ENCODE measurements at places on chromosomes 3 and 15.

DNA sequence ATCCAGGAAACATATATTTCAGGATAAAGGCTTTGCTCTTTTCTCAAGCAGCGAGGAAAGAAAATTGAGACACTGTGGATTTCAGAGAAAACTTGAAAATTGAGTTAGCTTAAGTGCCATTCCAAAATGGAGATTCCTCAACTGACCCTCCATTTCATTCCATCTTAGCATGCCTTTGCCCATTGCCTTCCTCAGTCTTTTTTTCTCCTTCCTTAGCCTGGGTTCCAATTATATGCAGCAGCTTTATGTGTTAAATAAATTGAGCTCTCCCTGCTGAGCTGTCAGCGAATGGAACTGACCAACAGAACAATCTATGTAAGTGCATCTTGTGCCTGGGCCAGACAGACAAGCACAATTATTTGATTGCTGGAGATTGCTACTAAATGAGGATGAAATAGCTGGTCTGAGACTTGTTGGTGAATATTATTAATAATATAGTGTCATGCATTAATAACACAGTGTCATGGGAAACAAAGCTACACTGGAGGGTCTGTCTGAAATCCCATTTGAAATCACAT lies 6.9 kb upstream of the DNAJC19 start:
- no peak for DNase-seq

DNA sequence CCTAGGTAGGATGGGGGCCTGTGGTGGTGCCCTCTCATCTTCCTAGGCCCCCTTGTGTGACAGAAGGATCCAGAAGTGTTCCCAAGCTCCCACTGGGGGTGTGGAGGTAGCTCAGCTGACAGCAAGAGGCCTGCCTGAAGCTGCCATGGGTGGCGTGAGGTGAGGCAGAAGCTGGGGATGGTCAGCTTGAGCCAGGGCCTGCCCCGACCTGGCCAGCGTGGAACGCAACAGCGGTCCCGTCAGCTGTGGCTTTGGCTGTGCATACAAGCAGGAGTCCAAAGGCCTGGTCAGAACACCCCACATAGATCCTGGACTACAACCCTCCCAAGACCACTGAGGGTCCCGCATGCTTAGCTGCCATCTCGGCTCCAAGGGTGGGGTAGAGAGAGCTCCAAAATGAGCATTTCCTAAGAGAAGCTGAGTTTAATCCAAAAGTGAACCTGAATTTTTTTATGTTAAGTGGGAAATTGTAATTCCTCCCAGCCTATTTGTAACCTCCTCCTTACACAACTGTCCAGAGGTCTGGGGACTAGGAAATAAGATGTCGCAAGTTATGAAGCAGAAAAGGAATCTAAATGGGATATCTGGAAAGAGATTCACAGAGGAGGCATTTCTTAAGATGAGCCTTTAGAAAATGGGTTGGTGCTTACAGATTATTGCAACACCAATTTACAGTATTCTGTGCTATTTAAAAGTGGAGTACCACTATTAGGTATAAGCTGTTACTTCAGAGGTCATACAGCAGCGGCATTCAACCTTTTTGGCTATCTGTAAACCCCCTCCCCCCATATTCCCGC lies 9.9 kb upstream of the PLA2G4D start:
- DNase-seq, result no peak

- DNase-seq, result no peak
Observed at GRCh38 chr3:46484911-46485778, 12.6 kb upstream of the RTP3 start.

- DNase-seq, result no peak
Observed at GRCh38 chr15:63243101-63243500, 34.3 kb upstream of the APH1B start.

DNA sequence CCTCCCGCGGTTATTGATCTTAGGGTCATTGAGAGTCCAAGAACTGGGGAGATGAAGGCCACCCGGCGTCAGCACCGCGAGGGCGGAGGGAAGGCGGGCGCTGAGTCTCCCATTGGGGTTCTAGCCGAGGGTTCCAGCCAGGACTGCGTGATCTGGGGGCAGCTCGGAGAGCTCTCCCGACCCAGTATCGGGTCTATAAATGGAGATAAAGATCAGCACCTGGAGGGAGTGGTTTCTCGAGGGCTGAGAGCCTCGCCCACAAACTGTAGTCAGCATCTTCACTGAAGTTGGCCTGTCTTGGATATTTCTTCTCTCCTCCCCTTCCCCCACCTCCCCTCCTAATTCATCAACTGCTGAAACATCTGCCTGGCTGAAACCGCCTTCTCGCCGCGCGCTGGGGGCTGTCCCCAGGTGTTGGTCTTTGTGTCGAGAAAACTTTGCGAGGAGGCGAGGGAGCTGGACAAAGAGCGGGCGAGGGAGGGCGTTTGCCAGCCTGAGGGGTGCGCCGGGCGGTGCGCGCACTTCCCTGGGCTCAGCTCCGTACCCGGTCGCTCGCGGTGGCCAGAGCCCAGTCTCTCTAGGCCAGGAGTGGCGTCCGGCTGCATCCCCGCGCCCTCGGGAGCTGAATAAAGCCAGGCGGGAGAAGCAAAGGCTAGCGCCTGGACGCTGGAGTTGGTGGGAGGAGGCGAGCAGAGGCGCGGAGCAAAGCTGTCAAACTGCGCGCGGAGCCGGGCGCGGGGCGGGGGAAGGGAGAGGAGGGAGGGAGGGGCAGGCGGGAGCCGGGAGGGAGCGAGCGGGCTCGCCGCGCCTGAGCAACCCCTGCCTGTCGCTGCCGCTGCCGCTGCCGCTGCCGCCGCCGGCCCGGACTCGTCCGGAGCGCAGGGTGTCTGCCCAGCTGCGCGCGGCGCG lies at the start of gene ST8SIA2:
TSS of gene ST8SIA2 (plus strand) at position 811 of the 909 bp plus-strand sequence. CDS start 184 bp downstream, outside the sequence.
- no peak for DNase-seq

DNA sequence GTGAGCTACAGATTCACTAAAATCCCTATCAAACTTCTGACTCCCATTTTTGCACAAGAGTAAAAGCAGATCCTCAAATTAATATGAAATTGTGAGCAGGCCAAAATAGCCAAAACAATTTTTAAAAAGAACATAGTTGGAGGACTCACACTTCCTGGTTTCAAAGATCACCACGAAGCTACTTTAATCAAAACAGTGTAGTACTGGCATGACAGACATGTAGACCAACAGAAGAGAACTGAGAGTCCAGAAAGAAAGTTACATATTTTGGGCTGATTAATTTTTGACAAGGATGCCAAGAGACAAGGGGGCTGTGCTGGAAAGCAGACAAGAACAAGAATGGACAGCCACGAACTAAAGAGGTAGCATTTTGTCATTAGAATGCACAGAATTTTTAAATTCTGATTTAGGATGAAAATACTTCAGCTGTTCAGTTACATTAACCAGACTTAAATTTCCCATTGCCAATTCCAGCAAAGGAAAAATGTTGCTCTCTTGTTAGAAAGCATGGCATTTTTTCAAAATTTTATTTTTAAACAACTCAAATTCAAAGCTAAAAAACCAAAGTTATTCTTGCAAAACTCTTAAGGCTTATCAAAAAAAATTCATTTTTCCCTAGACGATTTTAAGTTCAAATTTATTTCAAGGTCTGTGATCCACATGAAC lies 14.0 kb downstream of the RYK start:
- no peak for DNase-seq

DNA sequence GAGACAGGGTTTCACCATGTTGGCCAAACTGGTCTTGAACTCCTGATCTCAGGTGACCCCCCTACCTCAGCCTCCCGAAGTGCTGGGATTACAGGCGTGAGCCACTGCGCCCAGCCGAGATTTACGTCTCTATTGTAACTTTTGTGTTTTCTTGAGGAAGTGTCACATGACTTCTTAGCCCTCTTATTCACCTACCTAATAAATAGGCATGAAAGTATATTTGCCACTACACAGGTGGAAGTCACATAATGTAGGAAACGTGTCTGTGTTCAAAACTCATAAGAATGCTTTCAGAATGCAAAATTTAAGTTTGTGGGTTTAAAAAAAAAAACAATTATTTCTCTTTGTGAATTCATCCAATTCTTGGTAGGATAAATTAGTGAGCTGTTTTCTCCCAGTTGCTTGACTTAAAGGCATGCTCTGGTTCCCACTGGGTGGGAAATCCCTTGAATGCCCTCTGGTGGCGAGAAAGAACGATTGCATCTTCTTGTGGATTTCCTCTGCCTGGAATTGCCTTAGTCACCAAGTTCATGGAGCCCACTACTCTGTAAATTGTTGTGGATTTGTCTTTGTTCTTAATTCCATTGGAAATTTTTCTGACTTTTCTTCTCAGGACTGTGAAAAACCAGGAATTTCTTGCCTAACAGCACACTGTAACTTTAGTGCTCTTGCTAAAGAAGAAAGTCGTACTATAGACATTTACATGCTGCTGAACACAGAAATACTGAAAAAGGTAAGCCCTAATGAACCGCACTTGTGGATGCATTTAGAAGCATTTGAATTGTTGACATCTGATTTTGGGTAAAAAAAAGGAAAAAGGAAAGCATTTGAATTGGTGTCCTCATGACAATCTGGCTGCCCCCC lies 82.2 kb upstream of the CTDSPL start:
- DNase-seq, result peak; percentile 74

DNA sequence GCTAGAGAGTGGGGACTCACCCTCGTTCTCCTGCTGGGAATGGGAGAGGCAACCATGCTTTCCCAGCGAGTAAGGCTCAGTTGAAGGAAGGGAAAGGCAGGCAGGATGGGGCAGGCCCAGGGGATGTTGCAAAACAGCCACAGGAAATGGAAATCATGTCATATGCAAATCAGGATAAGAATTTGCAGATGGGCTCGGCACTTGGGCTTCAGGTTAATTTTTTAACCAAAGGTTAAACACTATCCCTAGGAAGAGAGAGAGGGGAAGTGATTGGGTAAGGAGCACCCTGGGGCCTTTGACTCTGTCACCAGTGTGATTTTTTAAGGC lies 14.6 kb upstream of the PLA2G4E start:
- no peak for DNase-seq

DNA sequence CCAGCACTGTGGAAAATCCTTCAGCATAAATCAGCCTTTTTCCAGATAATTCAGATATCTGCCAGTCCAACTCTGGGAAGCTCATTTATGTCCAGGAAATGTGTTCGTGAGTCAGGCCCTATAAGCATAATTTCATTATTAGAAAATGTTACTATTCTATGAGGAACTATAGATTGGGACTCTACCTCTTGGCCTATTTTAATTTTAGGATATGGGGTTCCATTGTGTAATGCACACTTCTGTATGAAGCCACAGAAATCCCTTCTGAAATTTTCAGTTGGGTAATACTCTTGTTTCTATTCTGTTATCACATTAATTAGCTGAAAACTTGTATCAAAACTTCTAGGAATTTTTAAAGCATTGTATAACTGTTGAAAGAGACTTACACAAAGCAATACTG lies 43.9 kb upstream of the IL12A start:
- DNase-seq, result no peak

DNA sequence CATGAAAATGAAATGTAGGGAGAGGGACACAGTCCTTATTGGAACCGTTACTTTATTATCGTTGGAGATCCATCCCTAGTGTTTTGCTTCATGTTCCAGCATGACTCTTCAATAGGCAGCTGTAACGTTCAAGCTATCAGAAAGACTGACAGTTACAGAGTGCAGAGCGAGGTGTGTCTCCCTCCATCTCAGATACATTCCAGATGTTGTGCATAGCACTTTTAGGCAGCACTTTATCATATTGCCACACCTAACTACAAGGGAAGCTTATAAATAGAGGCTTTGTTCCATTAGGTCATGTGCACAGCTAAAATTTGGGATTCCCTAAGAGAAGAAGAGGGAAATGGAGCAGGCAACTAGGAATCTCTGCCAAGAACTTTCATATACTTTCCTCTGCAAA lies 1009.6 kb downstream of the ROBO2 start:
- DNase-seq, result no peak

DNA sequence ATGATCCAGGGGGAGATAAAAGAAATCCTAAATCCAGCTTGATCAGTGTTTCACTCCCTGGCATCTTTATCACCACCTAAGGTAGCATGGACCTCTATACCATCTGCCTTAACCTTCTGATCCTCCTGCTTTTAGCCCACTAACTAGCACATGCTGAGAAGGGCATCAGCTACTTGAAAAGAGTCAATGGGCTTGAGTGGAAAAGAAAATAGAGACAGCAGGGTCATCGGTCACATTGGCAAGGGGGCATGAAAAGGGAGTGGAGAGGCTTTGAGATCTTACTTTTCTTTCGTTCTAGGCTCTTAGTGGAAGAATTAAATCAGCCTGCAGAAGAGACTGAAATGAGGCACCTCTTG lies 239 bp upstream of the ZFYVE19 start:
- no peak for DNase-seq

DNA sequence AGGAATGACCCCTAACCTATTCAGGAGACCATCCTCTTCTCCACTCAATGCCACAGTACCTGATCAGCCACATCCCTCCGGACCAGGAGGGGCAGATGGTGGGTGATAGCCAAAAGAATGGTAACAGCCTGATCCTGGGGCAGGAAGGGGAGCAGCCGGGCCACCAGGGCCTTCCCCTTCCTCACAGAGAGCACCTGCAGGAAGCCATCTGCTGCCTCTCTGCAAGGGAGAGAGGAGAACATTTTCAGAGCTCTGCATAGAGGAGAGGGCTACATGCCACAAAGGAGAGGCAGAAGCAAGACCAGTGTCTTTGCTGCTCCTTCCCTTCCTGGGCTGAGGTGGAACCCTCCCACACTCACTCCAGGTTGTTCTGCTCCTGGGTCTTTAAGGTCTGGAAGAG lies 5.5 kb upstream of the SPG11 start:
- no peak for DNase-seq

GRCh38 chr3:18016366-18016765 lies 273.9 kb upstream of the TBC1D5 start:
- no peak for DNase-seq

- DNase-seq, result peak; percentile 11
Observed at GRCh38 chr3:107430214-107430995, 53.2 kb downstream of the CCDC54 start.

GRCh38 chr15:28933710-28934445 lies 48.1 kb downstream of the APBA2 start:
- no peak for DNase-seq

DNA sequence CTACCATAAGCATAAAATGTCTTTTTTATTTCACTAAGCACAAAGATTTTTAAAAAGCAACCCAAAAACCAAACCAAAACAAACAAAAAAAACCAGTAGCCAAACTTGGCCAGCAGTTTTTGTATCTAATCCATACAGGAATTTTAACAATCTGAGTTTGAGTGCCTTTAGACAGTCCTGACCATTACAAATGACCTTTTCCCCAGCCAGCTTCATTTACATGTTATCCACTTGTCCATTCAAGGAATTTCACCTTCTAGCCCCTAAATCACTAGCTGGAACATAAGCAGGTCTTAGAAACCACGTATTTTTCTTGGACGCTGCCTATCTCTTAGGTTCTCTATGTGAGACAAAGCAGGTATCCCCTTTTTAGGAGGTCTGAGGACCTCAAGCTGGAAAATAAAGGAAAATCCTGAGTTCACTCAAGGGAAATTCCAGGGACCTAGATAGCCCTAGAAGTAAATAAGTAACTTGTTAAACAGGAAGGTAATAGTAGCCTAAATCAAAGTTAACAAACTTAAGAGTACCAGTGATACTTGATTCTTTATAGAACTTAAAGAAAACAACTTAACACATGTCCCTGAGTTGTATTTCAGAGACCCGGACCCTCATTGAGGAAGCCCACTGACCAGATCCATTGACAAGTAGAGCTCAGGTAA lies 34.2 kb downstream of the CIP2A start:
- DNase-seq, result no peak

All from hepatic stellate cell (primary cell).